Fibroblast of skin of abdomen (primary cell): ENCODE measurements at places on chromosomes 2 and 18.

GRCh38 chr2:216406826-216407225 is 5.5 kb upstream of the SMARCAL1 start:
- DNase-seq = no peak

- peak; percentile 50 for DNase-seq
Measured at GRCh38 chr2:101518578-101519492, 43.9 kb upstream of the RFX8 start.

DNA sequence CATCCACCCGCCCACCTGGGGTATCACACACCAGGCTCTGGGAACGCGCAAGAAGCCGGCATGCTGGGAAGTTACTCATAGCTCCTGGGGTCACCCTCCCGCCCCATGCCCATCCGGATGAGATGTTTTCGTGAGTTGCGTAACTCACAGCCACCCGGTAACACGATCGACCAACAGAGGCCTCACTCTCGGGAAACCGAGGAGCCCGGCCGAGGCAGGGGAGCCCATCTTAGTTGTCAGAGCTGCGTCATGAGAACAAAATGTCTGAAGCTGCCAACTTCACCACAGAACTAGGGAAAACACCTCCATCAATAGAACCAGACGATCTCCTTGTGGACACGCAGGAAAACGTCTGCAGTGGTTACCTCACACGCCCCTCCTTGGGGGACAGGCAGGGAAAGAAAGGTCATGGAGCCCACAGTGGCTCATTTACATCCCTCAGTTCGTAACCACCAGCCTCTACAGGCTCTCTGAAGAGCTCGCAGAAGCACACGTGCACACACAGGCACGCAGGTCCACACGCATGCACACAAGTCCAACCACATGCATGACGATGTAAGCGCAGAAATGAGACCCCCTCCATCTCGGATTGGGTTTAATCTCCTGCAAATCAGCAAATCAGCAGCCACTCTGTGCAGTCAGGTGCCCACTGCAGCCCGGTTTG is 26.2 kb downstream of the ADI1 start:
- peak; percentile 52 for DNase-seq

DNA sequence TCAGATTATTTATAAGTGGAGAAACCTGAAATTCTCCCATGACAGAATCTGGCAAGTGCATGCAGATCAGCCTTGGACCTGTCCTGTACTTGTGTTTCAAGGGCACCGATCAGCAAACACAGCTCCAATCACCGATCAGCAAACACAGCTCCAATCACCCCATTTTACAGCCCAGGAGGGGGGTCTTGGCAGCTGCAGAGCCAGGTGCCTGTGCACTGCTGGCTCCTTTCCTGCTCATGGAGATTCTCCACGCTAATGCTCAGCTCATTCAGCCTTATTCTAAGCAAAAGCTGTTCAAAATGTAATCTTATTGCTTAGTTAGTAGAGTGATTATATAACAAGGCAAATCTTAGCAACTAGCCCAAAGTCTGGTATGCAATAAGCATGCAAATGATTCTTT is 623.1 kb upstream of the HS6ST1 start:
- DNase-seq = no peak

- DNase-seq = no peak
Measured at GRCh38 chr2:226625946-226626345, 173.7 kb downstream of the IRS1 start.
